Fibroblast of skin of abdomen (primary cell): ENCODE measurements at places on chromosomes 5 and 9.

DNA sequence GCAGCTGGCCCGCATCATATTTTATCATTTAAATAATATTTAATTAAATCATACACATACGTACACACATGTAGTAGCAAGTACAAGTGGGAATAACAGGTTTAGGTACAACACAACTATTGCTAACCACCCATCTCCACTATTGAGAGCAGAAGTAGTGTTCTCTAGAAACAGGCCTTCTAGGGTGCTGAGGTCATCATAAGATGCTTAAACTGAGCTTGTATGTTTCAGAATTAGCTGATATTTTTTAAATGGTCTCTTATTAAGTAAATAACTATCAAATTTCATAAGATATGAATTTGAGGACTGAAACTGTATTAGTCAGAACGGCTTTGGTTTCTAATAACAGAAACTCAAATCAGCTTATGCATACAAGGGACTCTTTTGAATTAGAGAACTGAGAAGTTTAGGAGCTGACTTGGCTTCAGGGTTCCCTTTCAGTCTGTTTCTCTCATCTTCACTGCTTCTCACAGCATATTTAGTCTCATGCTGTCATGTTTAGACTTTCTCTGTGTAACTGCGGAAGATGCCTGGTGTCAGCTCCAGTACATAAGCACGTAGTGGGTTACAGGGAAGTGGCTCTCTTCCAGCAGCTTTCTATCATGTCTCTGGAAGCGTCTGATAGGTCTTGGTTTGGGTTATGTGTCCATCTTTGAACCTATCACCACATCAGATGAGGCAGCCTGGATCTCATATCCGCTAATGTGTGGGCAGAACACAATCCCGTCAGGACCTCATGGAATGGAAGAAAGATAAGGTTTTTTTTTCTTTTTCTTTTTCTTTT is 25.0 kb upstream of the OCLN start:
- no peak for DNase-seq

GRCh38 chr9:131238402-131239021 is 37.8 kb downstream of the FAM78A start:
- DNase-seq = peak; percentile 68

DNA sequence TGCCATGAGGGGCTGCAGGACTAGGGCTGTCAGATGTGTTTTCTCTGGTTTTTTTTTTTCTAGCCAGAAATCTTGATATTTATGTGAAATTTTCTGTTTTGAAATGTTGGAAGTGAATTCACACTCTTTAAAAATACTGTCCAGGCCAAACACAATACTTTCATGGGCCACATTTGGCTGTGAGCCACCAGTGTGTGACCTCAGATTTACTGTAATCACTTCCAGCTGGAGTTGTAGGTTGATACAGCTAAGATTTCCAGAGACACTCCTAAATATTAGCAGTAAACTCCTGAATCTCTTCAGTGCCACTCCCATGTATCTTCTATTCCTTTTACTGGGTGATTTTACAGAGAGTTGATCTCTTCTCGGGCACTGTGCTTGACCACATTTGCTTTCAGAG is 92.2 kb upstream of the CKMT2 start:
- peak; percentile 75 for DNase-seq

DNA sequence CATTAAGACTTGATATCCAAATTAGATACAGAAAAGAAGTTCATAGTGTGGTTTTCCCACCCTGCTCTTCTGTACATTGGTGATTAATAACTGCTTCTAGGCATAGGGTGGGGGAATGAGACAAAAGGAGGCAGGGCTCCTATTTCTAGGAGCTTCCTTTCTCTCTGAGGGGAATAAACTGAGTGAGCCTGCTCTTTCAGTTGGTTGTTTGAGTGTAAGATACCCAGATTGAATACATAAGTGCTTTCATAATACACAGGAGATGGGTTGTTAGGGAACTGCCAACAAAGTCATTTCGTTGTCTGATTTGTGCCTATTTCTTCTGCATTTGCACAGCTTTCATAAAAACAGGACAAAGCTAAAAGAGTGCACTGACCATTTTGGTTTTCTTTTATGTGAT is 48.9 kb upstream of the TTC23L start:
- DNase-seq = peak; percentile 10

GRCh38 chr9:8156346-8156745 is 356.8 kb upstream of the DMAC1 start:
- DNase-seq = no peak

- no peak for DNase-seq
Observed at GRCh38 chr9:84325347-84325973, 15.1 kb downstream of the SLC28A3 start.

DNA sequence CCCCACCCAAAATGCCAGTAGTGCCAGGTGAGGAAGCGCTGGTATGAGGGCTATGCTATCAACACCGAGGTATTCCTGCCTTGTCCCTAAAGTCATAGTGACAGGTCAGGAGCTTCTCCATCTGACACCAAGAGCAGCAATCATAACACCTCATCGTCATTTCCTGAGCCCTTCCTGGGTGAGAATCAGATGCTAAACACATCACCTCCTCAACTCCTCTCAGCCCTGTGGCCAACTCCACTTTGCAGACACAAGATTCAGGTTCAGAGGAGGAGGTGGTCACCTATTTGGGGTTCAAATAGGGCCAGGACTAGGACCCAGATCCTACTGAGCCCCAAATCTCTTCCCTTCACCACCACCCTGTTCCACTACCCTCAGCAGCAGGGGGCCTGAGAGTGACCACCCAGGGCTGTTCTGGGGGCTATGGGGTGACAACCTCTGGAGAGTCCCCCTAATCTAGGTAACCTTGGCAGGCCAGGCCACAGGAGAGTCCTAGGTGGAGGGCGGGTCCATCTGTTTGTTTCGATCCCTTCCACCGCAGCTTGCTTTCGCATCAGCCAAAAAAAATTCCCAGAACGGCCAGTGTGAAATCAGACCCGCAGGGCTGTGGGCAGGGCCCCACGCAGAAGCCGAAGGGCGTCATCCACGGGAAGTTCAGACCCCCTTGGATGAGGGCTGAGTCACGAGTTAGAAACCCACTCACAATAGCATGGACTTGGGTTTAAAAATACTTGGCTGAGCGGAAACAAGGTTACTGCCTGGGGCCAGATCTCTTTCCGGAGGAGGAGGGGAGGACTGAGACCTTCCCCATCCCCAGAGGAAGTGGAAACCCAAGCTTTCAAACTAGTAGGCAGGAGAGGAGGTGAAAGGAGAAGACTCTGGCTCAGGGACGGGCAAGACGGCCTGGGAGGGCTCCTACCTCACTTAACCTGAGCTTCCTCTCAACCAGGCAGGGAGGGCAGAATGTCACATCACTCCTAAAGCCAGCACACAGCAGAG is 8.7 kb downstream of the STK10 start:
- no peak for DNase-seq

- DNase-seq = no peak
Observed at GRCh38 chr9:108021096-108021710, 531.6 kb upstream of the KLF4 start.

DNA sequence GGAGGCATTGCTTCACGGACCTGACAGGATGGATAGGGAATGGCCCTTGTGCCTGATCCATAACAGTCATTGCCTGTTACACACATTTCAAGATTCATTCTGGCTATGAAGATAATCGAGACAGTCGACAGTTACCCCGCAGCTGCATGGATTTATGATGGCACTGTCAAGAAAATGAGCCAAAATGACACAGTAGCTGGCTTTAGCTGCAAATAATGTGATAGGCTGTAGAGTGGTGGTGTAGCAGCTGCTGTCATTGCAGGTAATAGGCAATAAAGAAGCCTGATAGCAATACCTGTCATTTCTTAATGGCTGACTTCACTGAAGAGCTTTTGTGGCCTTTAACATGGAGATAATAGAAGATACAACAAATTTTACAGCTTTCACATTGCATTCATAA is 1085.2 kb upstream of the ARRDC3 start:
- DNase-seq = no peak

DNA sequence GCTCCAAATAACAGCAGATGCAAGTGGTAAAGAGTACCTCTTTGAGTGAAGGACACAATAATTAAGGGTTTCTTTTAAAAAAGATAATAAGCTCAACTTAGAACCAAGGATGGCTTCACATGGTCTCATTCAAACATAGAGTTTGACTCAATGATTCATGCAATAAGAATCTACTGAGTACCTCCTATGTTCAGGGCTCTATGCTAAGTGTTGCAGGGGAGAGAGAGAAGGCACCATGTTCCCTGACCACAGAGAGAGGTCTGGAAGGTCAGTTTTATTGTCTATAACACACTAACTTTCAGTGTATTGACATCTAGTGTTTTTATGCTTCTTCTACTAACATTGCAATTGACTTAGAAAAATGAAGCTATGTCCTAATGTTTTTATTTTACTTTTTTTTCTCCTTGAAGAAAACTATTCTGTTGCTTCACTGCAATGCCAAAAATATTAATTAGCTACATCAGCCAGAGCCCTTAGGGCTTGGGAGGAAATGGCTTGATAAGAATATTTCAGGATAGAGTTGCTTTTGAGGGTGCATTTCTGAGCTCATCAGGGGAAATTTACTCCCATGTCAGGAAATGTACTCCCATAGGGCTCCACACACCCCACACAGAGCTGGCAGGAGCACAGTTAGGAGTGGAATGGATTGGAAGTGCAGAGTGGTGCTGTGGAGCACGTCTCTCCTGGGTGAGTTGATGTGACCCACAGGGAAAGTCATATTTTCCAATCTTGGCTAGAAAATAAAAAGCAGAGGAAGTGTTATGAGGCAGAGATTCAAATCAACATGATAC is 106.6 kb downstream of the PDE8B start:
- peak; percentile 20 for DNase-seq
